ENCODE measurements at places on chromosomes 1 and 21.

DNA sequence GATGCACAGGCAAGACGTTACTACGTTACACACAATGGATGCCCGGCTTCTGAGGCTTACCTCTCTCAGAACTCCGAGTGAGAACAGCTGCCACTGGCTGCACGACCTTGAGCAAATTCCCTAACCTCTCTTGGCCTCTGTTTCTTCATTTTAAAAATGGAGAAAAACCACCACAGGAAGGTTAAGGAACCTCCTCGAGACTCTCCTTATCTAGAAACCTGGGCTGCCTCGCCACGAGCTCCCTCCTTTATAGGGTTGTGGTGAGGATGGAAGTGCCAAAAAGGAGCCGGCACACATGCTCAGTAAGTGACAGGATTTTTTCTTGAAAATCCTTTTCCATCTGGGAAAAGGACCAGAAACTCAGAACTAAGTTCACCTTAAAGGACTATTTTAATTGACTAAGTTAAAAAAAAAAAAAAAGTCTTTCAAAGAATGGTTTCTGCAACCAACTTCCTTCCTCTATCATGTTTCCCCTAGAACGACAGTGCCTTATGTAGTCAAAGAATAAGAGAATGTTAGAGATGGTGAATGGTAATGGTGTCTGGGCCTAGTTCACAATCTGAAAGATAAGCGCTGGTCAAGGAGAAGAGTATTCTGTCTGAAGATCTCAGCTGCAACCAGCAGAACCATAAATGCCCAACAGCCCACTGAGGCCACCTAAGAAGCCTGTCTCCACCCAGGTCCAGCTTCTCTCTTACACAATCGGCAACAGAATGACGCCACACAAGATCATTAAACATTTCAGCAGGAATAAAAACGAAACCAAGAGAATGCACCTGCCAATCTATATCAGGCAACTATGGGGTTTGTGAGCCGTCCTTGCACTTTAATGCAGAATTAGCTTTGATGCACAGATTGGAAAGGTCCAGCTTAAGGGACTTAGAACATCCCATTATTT, 64.9 kb downstream of the SLC45A1 start:
- no peak for DNase-seq

GRCh38 chr1:180230416-180230790, 339 bp downstream of the LHX4 start:
- peak; percentile 34 for DNase-seq

DNA sequence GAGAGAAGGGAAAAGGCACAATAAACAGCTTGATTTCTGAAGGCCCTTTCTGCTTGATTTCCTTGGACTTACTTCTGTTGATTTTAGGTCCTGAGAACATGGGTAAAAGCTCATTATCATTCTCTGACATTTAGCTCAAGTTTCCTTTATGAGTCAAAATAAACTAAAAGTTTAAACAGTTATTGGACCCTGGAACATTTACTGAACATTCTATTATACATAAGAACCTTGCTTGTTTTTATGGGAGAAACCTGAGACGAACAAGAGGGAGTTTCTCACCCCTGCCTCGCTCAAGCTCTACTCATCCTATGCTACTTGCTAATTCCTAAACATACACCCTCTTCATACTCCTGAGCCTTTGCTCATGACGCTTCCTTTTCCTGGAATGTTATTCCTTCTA, 538.3 kb upstream of the PKN2 start:
- DNase-seq = no peak

DNA sequence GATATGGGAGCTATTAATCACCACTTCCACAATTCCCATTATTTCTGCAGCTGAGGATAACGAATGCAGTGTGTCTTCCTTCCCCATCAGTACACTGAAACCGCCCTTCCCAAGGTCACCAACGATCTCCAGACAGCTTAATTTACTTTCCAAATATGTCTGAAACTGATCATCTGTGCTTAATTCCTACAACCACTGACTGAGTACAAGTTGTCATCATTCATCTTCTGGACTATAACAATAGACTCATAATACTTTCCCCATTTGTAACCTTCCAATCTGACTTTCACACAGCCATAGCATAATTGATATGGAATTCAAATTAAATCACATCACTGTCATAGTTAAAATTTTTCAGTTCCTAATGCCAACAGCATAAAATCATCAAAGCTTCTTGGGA, 17.4 kb downstream of the DNM3 start:
- DNase-seq = no peak

DNA sequence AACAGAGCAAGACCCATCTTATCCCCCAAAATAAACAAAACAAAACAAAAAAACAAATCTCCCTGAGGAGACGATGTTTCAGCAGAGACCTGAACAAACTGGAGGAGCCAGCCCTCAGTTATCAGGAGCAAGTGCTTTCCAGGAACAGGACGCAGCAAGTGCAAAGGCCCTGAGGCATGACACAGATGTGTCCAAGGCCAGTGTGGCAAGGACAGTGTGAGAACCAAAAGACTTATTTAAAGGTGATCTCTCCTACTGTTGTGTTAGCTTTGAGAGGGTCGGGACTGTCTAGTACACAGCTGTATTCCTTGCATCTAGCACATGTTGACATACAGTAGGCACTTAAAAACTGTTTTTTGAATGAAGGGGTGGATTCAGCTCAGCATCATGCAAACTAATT, 48.0 kb downstream of the FOXD2 start:
- DNase-seq = no peak

Measured in iPS-NIHi11 (cell line).